Stimulated activated CD4-positive, alpha-beta T cell treated with anti-CD3 and anti-CD28 coated beads, Interleukin-15, amount 100 ng/mL, for 1 hour (primary cell): ENCODE measurements at places on chromosomes 12 and 14.

DNA sequence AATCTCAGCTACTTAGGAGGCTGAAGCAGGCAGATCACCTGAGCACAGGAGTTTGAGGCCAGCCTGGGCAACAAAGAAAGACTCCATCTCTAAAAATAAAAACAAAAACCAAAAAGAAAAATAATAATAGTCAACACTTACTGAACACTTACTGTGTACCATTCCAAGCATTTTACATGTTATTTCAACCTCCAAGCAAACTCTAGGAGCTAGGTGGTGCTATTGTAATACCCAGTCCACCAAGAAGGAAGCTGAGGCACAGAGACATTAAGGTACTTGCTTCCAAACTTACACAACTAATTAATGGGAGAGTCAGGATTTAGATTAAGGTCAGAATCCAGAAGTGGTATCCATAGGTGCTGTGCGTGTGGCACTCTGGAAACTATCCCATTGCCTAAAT lies 13.7 kb upstream of the OR6J1 start:
- no peak for DNase-seq

- DNase-seq, result no peak
Measured at GRCh38 chr12:105279460-105280056, 43.6 kb upstream of the APPL2 start.

GRCh38 chr14:56933446-56933845 lies 123.2 kb upstream of the OTX2 start:
- DNase-seq, result no peak

DNA sequence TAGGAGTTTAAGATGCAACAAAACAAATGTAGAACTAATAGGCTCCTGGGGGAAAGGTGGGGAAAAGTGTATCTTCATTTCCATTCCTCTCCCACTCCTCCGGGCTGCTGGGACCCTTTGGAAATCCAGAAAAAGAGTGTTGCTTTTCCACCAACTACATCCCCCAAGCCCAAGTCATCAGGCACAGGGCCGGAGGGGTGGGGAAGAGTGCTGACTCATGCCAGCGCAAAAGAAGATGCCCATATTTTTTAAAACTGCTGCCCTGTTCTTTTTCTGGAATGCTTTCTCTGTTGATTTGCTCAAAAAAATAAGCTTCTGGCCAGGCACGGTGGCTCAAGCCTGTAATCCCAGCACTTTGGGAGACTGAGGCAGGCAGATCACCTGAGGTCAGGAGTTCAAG lies 70.9 kb downstream of the TBK1 start:
- no peak for DNase-seq

GRCh38 chr12:103728323-103728722 lies 112.7 kb downstream of the NT5DC3 start:
- DNase-seq, result no peak

DNA sequence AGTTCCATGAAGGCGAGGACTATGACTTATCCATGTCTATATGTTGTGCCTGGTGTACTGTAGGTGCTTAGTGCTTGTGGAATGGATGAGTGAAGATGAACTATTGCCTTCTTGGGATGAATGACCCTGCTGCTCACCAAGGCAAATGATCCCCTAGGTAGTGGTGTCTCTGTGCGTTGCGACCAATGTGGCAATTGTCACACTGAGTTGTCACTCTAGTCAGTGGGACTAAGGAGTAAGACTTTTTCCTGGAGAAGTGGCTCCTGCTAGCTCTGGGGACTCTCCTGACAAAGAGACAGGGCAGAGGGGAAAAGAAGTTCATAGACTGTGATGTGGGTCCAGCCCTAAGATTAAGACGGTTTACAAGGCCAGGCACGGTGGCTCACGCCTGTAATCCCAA lies 3.4 kb upstream of the ACVR1B start:
- no peak for DNase-seq

DNA sequence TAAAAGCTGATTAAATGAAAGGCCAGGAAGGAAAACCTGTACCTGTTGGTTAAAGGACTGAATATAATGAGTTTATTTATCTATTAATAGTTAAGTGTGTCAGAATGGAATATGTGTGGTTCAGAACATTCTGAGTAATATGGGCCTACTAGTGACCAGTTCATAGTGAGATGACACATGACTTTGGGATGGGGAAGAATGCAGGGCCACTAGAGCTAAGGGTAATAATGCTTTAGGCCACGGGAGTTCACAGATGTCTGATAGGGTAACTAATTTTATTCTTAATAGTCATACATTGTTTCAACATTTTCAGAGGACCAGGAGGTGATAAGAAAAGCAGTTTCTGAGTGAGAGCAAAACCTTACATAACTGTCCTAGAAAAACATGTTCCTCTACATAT lies 247.8 kb upstream of the OR4E1 start:
- no peak for DNase-seq

DNA sequence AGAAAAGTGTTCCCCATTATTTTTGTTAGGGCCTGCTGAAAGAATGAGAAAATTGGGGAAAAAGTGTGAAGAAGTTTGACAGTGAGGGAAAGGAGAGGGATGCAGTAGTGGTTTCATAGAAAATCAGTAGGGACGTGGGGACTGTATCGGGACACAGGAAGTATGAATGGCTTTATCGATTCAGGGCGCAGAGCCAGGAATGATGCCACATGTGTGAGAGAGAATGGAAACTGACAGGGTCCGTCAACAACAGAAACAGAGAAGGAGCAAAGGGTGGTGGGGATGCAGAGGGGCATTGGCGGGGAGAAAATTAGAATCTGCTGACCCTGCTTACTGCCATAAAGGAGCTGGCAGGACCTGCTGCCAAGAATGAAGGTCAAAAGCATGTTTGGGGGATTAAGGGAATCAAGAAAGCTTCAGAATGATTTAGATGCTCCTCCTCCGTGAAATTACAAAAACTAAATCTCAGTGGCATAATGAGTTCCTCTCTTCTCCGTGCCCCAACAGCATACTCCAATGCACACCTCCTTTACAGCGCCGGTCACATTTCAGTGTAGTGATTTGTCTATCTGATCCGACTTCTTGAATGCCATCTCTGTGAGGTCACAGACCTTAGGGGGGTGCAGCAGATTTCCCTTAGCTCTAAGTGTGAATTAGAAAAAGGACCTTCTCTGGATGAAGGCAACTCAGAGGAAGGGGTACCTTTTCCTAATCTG lies 92.6 kb downstream of the EMP1 start:
- DNase-seq, result no peak

DNA sequence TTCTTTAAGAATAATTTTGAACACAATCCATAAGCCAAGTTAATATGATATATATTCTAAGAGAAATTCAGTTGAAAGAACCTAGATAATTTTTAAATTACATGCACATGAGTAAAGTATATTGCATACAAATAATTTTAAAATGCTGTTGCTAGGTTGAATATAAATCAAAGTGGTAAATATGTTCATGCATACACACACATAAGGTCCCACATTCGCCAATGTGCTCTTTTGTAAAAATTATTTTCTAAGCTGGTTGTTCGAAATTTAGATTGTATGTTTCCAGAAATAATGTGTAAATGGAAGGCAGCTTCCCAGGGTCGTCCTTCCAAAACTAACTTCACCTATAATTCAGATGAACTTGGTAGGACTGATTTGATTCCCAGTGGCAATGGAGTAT lies 173.7 kb upstream of the CCDC196 start:
- no peak for DNase-seq

DNA sequence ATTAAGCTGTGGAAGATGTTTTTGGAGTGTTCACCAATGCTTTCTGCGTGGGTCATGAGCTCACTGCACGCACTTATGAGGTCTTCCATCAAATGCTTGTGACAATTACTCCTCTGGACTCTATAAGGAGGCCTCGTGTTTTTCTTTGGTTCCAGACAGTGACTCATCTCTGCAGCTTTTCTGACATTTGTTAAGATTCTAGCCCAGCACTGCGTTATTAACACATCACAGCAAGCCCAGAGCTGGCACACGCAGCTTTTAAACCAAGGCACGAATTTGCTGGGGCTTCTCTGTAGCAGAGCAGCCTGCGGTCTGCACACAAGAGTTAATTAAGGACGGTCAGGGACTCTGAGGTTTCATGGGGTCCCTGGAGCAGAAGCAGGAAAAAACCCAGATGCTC lies 16.9 kb downstream of the MEG3 start:
- no peak for DNase-seq

GRCh38 chr14:71964716-71965115 lies 32.5 kb downstream of the RGS6 start:
- DNase-seq, result no peak
